DND-41 (cell line): ENCODE measurements at places on chromosomes 6 and 20.

DNA sequence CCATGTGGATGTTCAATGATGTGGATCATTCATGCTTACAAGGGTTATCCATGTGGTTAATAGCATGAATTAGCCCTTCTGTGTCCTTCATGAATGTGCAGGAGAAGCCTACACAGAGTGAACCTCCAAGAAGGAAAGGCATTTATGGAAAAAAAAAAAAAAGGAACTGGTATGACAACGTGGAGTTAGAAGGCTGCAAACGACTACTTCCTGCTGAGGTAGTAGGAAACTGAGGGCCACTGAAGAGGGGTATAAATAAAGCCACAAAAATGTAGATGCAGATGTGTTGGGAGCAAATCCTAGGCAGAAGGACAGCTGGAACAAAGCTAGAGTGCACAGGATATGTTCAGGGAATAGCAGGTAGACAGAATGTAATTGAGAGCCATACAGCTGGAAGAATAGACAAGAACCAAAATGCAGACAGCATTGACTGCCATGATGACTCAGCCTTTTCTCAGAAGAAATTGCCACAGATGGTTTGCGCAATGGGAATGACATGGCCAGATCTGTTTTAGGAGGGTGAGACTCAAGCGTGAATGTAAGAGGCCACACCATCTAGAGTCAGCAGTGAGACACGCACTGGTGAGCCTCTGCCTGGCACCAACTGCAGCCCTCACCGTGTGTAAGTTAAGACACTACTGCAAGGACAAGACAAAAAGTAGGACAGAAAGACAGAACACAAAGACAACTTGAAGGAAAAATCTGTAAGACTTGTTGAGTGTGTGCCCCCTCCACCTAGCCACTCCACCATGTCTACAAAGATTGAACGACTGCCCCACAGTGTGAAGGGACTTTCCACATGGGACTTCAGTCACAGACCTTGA, 79.8 kb downstream of the KIF13A start:
- DNase-seq: no peak

DNA sequence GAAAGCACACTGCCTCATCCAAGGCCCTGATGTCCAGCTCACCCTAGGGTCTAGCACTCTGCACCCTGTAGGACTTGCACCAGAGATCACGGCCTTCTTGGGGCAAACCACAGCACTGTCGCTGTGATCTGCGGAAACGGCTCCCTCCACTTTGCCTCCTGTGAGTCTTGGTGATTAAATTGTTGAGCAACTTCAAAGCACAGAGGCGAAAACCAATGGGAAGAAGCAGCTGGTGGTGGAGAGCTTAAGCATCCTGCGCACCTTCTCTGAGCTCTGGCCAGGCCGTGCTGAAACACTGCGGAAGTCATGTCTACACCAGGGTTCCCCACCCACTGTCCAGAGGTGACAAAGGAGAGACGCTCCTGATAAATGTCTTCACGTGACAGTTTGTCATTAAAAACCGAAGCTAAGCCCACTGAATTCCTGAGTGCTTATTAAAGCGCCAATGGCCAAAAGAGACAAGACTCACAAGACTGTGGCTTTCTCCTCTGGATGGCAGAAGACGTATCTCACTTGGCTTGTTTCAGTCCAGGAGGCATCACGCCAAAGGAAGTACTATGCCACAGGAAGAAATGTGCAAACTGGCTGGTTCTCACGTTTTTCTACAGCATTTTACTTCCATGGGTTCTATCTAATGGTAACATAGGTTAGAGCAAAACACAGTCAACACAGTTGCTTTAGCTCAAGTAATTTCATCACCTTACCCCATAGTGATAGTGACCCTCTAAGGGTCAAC, 3.1 kb downstream of the RAMACL start:
- DNase-seq: no peak

DNA sequence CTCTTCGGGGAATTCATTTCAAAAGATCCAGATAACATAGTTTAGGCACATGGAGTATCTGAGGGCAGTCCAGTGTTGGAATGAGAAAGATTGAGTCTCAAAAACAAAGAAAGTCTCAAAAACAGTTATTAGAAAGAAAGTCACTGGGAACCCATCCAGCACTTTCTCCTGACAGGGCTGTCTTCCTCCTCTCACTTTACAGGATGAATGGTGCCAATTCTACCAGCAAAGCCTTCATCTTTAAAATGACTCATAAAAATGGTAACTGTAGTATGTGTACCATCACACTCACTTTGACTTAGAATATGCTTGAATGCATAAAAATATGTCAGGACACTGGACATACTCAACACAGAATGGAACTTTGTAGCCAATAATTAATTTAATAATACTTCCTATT, 71.3 kb downstream of the SLC22A3 start:
- no peak for DNase-seq

- no peak for DNase-seq
Measured at GRCh38 chr6:96022225-96022624, 6.5 kb downstream of the FUT9 start.

DNA sequence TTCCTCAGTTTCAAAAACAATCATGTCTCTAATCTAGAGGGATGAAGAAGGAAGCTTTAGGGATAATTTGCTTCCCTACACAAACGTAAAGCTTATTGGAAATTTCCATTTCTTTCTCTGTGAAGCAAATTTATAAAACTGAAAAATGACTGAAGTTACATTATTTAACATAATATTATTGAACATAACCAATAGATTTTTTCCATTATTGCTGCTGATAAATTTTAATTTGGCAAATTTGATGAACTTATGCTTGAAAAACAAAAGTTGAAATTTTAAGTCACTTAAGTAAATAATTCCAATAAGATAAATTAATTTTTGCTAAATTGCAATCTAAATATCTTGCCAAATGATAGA, 140.9 kb downstream of the GMDS start:
- DNase-seq: no peak
